ENCODE measurements at places on chromosomes 5 and 9.

- no peak for DNase-seq
These were observed 105.0 kb downstream of the DTWD2 start for GRCh38 chr5:118883362-118883761.

DNA sequence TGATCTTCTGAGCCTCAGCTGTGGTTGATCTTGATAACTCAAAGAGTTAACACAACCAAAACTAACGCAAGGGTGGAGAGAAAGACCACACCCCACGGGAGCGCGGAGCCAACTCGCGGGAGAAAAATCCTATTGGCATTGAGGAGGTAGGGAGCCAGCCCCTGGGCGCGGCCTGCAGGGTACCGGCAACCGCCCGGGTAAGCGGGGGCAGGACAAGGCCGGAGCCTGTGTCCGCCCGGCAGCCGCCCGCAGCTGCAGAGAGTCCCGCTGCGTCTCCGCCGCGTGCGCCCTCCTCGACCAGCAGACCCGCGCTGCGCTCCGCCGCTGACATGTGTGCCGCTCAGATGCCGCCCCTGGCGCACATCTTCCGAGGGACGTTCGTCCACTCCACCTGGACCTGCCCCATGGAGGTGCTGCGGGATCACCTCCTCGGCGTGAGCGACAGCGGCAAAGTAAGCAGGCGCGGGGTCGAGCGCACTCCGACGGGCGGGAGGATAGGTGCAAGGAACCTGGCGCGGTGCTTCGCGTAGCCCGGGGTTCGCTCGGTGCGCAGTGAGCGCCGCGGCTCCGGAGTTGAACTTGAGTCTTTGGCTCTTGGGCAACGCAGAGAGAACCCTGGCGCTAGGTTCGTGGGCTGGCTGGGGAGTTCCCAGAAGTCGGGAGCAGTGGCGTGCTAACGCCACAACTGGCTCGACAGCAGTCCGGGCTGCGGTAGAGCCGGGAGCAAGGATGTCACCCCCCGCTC lies at the start of gene GDA:
Gene GDA, plus strand, starts transcription at position 210 of the 745 bp plus-strand sequence. Its CDS starts 120 bp downstream, at position 330.
- DNase-seq = no peak

- no peak for DNase-seq
These were observed 93.4 kb downstream of the STRBP start for GRCh38 chr9:123174887-123175518.

DNA sequence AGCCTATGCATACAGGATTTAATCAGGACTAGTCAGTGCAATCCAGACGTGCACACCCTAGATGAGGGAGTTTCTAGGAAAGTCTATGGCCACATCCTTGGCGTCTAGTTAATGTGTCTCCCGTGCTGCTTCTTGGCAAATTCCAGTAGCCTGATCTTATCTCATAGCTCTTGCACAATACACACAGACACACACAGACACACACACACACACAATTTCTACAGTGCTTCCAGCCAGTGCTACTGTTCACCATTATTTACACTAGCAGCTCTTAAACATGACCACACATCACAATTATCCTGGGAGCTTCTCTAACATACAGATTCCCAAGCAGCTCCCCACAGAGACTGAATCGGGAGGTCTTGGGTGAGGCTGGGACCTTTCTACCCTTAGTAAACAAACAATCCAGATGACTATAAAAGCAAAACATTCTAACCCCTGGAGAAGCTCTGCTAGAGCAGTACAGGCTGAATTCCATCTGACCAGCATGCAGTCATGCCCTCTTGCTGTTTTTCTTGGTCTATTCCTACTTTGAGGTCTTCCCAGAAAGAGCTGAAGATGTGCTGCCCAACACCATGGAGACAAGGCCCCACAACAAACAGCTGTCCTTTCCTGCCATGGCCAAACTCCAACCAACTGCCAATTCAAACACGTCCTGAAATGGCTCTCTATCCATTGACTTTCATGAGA lies 236.6 kb downstream of the DEPDC1B start:
- DNase-seq = no peak

GRCh38 chr9:89983411-89983810 lies 378.6 kb downstream of the GADD45G start:
- no peak for DNase-seq

Data from dermis blood vessel endothelial cell (primary cell).